ENCODE measurements at places on chromosomes 4 and X. TPM values are rescaled to one million over a fixed set of nuclear protein-coding genes. Genes with fewer than 3 reads are reported as not detected.

DNA sequence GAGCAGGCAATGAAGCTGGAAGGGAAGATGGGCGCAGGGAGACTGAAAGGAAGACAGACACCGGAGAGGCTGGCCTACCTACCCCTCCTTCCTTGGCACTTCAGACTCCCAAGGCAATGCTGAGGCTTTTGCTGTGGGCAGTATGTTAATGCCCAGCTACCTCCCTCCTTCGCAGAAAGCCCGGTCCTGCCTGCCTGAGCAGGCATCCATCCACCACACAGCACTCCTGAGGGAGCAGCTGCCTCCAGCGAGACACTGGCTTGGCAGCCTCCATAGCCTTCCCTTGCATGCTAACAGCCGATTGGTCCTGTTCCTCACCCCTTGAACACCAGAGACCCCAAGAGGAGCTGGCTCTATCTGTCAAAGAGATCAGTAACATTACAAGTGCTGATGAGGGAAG lies 14.4 kb downstream of the GABRQ start:
- no peaks in the 10 kb centered on the region for H3K27me3 ChIP-seq
- H3K36me3 ChIP-seq, result no peaks in the 10 kb centered on the region
- no peak for DNase-seq

DNA sequence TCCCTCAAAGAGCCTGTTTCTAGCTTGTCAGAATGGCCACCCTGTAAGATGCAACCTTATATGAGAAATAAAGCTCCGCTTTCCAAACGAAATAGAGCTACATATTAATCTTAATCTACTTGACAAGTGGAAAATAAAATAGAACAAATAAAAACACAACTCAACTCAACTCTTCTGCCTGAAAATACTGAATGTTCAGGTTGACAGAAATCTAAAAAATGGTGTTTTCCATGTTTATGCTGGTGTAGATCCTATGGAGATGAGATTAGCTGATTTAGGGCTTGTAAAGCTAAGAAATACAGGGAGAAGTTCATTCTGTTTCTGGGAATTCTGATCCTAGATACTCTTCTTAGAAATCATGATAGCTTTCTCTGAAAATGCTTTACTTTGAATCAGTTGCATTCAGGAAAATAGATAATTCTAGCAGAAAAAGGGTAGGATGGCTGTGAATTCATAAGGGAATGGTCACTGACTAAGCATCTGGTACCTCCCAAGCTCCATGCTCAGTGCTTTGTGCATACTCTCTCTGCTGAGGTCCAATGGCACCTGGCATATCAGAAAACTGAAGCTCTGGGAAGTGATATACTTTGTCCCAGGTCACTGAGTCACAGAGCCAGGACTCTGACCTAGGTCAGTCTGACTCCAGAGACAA lies 89.2 kb upstream of the EXOC1L start:
- no peak for DNase-seq
- H3K27ac ChIP-seq, result no peak overlapping the region
- no peaks in the 10 kb centered on the region for H3K36me3 ChIP-seq
- no peak overlapping the region for H3K4me3 ChIP-seq

DNA sequence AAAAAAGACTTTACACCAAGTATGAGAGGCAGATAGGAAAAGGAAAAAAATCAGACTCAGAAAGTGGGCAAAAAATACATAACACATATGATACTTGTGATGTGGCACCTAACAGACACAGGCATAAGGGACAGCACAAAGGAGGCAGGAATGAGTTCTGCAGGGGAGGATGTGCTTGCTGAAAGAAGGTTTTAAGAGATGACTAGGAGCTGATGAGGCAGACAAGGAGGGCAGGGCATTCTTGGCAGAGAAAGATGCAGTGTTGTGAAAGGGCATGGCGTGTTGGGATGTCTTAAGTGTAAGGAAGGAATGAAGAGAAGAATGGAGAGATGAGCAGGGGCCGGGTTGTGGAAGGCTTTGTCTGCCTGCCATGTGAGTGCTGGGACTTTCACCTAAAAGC lies 49.7 kb upstream of the TMEM154 start:
- no peaks in the 10 kb centered on the region for H3K4me1 ChIP-seq
- no peak overlapping the region for H3K27ac ChIP-seq
- no peak overlapping the region for H3K4me3 ChIP-seq
- no peaks in the 10 kb centered on the region for H3K27me3 ChIP-seq
- no peak for DNase-seq
- H3K36me3 ChIP-seq, result no peaks in the 10 kb centered on the region

GRCh38 chr4:156568041-156568440 lies 403.6 kb downstream of the PDGFC start:
- no peak overlapping the region for H3K4me3 ChIP-seq
- no peaks in the 10 kb centered on the region for H3K36me3 ChIP-seq
- no peak for DNase-seq
- no peak overlapping the region for H3K27ac ChIP-seq
- H3K4me1 ChIP-seq, result no peaks in the 10 kb centered on the region

- H3K4me3 ChIP-seq, result no peak overlapping the region
- no peak for DNase-seq
- H3K27ac ChIP-seq, result no peak overlapping the region
These were observed 16.3 kb downstream of the ARHGEF9 start for GRCh38 chrX:63768760-63769159.

GRCh38 chrX:47245156-47245555 lies 12.3 kb downstream of the USP11 start:
- no peaks in the 10 kb centered on the region for H3K4me1 ChIP-seq
- no peak overlapping the region for H3K27ac ChIP-seq
- no peak overlapping the region for H3K4me3 ChIP-seq
- no peaks in the 10 kb centered on the region for H3K27me3 ChIP-seq

NR3C2 gene
- total RNA-seq, result 26.2 TPM

REPS2 gene
- 4.7 TPM for total RNA-seq

ZFP42 gene
- total RNA-seq, result not detected

ATP10D gene
- total RNA-seq, result 11.6 TPM

All from heart right ventricle (tissue), 16 donors.